ENCODE measurements at places on chromosomes 16 and 17.

DNA sequence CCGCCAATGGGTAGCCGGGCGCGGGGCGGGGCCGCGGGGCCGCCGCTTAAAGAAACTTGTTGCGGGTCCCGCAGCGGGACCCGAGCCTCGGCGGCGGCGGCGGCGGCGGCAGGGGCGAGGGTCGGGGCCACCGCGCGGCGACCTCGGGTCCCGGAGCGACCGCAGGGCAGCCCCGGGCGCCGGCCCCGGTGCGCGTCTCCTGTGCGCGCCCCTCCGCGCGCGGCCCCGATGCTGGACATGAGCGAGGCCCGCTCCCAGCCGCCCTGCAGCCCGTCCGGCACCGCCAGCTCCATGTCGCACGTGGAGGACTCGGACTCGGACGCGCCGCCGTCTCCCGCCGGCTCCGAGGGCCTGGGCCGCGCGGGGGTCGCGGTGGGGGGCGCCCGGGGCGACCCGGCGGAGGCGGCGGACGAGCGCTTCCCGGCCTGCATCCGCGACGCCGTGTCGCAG, at the start of gene SOX8:
SOX8 (plus strand) TSS at position 76 of the 450 bp plus-strand sequence; CDS start at position 229, 153 bp downstream.
- DNase-seq = no peak

GRCh38 chr17:55783684-55784245, 32.9 kb downstream of the PCTP start:
- no peak for DNase-seq

- no peak for DNase-seq
These were observed 29.4 kb upstream of the MYH10 start for GRCh38 chr17:8659758-8660410.

DNA sequence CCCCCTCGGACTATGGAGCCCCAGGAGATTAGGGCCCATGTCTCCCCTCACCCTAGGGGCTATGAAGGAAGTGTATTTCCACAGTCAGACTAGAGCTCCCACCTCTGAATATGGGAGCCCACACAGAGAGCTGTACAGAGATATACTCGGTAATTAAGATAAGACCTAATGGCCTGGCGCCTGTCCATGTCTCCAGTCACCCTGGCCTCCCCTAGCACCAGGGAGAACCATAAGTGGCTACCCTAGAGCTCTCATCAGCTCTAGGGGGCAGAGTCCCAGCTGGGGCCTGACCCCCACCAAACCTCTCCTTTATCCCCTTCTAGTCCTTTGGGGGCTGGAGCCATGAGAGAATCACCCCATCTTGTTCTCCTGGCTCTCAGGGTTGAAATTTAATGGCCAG, 2.4 kb downstream of the TMEM101 start:
- no peak for DNase-seq

- no peak for DNase-seq
These were observed 349.9 kb downstream of the MAF start for GRCh38 chr16:79250502-79251098.

DNA sequence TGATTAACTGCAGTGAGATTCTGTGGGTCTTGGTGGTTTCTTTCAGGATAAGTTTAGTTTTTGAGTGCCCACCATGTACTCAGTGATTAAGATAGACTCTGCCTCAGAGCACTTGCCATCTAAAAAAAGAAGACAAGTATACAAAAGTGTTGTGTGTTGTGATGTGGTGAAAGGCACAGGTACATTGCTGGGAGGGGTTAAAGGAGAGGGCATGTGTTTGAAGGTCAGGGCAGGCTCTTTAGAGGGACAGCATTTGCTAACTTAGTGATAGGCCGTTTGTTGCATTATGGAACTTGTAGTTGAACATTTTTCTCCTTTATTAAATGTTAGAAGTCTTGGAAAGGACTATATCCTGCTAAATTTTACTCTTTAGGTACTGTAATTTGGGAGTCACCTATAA, 26.5 kb downstream of the SF3B3 start:
- no peak for DNase-seq

DNA sequence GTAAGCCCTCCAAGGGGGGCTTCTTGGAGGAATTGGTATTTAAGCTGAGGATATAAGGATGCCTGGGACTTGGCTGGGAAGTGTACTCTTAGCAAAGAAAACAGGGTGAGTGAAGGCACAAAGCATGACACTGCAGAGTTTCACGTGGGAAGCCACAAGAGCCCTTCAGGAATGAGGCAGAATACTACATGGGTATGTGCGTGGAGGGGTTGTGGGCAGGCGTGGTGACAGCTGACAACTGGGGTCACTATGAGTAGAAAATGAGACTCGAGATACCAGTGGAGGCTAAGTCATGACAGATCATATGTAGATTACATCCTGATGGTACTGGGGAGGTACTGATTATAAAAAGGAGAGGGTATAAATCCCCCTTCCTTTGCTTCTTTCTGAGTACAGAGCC, 78.1 kb upstream of the XYLT1 start:
- DNase-seq = no peak

GRCh38 chr17:80689129-80689619, 144.5 kb downstream of the RPTOR start:
- no peak for DNase-seq

DNA sequence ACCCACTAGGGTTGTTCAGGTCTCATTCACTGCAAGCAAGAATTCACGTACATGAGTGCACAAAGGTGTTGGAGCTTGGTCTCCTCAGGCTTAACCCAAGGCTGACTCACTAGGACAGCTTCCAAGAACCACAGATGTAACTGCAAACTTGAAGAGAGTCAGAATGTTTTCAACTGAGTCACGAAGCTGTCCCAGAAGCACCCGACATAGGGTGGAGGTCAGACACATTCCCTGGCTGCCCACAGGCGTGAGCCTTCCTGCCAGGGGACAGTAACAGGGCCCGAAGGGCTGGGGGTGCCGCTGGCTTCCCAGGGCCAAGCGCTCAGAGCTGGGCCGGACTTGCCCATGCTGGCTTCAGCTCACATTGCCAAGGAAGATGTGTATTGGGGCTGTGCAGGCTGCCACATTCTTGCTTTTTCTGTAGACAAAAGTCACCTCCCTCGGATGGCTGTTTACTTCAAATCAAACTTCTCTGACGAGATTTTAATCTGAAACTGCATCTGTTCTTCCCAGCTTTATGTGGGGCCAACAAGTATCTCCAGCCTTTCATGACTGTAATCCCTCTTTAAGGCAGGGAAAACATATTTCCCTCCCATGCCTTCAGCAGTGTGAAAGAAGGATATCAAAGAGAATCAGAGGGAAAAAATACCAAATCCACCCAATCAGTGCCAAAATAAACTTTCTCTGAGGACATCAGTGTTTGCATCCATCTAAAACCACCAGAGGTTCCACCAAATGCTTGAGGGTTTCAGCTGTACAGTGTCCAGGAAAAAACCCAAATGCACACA, 14.3 kb downstream of the CMTM3 start:
- no peak for DNase-seq

GRCh38 chr16:72924927-72925630, 122.8 kb downstream of the ZFHX3 start:
- no peak for DNase-seq

DNA sequence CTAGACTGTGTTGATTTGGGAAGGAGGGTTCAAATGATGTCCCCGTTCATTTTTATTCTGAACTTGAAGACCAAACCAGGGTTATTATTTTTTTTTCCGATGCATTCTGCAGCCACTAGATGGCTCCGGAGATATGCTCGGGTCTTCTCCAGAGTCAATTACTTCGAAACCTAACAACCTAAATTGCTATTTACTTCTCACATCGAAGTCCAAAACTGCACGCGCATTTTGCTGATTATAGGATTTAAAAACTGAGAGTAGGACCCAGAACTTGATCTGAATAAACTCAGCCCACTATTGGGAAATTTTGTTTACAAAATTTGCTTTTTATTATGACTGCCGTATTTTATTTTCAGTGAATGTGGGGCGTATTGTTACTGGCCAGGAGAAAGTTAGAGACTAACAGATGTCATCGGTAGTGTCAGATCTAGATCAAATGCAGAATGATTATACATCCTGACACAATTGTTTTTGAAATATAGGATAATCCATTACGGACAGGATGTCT, 263.8 kb downstream of the HS3ST3A1 start:
- DNase-seq = peak; percentile 4

DNA sequence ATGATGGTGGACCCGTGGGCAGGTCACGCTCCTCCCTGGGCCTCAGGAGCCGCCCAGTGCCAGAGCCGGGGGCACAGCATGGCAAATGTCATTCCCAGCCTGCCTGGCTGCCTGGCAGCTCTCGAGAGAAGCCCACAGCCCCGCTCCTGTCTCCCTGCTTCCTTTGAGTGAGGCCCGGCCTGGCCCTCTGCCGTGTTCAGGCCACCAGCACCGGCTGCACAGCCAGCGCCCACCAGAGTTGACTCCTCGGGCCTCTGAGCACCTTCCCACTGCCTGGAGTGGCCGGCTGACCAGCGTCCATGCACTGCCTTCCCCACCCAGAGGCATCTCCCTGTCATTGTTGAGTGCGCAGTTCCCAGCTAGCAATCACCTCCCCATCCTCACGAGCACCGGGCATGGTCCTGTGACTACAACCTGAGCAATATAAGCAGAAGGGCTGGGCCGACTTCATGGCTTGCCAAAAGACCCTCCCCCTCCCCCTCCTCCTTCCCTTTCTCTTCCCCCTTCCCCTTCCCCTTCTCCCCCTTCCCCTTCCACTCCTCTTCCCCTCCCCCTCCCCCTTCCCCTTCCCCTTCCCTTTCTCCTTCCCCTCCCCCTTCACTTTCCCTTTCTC, 11.9 kb upstream of the SLC38A10 start:
- DNase-seq = no peak

DNA sequence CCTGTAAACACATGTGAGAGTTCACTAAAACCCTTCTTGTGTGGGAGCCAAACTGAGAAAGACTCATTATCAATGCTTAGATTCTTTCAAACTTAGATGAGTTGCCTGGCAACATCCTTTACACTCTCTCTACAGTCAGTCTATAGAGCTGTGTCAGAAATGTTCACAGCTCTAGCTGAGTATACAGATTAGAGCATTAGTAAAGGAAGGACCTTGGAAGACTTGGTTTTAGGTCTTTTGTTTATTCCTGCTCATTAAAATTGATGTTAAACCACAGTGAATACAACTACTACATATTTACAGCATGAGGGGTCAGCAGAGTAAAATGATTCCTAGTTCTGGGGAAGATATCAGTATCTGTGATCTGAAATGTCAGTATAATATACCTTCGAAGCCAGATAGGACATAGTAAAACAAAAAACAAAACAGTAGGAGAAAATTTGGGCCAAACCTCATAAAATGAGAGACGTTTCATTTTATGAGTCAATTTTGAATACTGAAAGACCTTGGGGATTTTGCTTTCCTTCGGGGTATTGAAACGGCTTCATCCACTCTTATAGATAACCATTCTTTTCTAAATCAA, 186.0 kb downstream of the TANC2 start:
- no peak for DNase-seq

DNA sequence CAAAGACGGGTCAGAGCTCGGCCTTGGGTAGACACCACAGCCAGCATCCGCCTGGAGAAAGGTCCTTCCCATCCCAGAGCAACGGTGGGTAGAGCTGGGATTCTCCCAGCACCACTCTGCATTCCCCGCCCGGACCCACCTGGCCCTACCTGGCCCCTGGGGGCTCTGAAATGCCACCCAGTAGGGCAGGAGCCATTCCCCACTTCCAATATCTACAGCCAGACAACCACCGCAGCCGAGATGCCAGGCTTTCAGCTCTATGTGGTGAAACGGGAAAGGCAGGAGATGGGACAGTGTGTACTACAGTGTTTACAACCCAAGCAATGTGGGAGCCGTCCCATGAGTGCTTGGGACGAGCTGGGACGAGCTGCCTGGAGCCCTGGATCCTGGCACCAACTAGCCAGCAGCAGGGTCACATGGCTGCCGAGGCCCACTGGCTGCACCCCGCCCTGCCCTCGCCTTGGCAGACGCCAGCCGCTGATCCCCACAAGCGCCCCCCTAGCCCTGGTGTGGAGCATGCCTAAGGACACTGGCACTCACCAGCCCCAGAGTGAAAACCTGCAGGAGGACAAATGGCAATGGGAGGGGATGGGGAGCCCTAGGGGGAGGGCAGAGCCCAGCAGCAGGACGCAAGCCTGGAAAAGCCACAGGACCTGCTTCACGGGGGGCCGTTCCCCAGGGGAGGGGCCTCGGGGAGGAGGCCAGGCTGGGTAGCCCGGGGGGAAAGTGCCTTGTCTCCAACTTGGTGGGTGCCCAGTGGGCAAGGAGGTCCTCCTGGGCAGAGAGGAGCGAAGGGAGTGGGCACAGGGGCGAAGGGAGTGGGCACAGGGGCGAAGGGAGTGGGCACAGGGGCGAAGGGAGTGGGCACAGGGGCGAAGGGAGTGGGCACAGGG, 13.5 kb downstream of the TMC6 start:
- DNase-seq = no peak

GRCh38 chr17:13272296-13272695, 254.5 kb upstream of the ELAC2 start:
- DNase-seq = no peak

DNA sequence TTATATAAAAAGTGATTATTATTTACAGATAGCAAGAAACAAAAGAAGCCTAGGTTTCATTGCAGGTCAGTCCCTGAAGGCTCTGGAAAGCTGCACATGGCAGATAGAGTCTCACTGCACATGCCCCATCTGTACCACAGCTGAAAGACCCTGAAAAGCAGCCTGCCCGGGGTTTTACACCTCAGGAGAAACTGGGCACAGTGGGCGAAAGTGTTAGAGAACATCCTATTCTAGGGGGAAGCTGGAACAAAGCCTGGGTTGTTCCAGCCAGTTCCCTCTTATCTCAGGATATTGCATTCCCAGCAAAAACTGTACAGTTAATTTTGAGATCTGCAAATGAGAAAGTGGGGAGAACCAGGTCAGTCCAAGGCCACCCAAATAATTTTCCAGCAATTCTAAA, 419.7 kb downstream of the CNTNAP4 start:
- no peak for DNase-seq

DNA sequence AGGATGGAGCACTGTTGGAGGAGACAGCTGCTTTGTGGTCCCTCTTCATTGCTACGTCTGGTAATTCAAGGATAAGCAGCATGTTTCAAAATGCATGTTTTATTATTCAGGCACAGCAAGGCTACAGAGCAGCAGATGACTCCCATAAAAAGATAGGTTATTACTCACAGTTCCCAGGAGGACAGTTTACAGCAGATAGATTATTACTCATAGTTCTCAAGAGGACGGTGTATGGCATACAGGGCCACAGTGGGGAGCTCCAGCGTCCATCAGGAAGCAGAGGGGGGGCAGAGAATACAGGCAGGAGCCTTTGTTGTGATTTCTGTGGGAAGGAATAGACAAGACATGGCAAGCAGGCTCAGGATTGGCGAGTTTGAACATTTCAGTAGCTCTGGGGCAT, 72.9 kb downstream of the DNAH9 start:
- DNase-seq = no peak

GRCh38 chr16:11446566-11447119, 101.4 kb downstream of the RMI2 start:
- DNase-seq = no peak

- DNase-seq = no peak
These were observed 641 bp downstream of the SBK1 start for GRCh38 chr16:28292731-28293600.
